ENCODE measurements at places on chromosomes 7 and 10.

DNA sequence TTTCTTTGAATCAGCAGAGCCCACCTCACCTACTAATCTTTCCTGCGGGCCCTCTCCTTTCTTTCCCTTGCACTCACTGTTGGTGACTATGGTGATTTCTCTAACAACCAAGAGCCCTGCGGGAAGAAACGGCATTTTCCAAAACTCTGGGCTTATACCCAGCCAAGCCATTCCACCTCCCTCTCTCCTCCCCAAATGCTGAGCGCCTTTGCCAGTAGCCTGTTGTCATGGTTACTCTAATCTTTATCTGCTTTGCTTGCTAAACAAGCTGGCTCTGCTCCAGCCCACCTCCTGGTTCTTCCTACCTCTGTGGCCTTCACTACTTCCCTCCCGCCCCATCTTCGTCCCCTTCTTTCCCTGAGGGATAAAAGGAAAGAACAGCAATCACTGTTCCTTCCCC is 86.7 kb downstream of the DGKI start:
- DNase-seq: no peak

DNA sequence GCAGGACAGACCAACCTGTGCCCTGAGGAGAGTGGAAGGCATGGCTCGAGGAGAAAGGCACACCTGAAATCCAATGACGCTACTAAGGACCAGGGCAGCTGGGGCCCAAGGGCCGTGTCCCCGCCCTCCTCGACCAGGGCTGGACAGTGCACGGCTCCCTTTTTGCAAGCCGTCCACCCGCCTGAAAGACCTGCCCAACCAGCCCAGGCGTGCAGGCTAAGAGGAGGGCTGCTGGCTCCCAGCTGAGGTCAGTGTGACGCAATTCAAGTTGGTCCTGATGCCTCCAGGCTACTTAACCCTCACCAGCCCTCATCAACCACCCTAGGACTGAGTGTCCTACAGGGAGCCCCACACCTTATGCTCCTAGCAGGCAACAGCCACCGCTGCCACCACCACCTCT is 69.3 kb downstream of the DLG5 start:
- DNase-seq: no peak

DNA sequence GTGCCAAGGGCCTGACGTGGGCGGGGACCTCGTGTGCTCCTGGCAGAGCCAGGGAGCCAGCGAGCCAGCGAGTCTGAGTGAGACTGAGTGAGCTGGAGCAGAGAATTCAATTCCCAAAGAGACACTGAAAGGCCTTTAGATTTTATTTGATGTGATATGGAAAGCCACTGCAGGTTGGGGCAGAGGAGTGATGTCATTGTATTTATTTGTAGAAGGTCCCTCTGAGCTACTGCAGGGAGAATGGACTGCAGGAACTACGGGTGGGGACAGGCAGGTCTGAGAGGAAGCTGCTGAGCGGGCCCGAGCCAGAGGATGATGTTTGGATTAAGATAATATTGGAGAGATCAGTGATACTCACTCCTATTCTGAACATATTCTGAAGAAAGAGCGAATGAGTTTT is 445.8 kb upstream of the ANKRD30A start:
- DNase-seq: no peak

- DNase-seq: no peak
These were observed 63.3 kb downstream of the ZNF783 start for GRCh38 chr7:149325248-149325647.

DNA sequence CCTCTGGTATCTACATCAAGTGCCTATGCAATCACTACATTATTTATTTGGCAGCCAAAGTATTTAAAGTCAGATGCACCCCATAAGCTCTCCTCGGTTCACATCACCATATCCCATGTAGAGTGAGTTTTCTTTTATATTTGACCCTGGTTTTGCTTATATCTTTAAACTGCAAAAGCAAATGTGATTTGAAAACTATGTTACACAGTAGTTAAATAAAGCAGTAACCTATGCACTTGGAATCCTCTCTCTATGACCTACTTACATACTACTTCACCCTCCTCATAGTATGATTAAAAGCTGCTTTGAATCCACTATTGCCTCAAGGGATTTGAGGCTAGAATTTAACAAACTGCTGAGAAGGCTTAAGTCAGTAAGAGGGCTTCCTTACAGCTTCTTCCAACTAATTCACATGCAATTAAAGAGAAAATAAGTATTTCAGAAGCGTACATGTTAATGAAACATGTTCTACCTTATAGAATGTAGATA is 2.2 kb upstream of the CELF2 start:
- DNase-seq: no peak

- no peak for DNase-seq
These were observed 305.5 kb downstream of the GPR37 start for GRCh38 chr7:124460056-124460450.

DNA sequence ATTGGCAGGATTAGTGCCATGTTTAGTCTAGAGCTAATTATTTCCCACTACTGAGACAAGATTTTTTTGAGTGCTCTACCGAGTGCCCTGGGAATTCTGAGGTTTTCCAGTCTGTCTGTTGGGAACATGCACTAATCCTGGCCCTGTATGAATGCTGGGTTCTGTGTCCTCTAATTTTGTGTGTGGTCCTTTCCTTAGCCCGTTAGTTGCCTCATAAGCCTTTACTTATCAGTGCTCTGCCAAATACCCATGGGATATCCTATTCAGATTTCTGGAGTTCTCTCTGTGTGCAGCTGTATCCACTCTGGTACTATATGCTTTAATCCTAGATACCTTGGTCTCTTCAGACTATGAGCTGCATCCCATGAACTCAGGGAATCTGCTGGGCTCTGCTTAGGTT is 13.1 kb downstream of the CSGALNACT2 start:
- DNase-seq: no peak

GRCh38 chr10:72228318-72228751 is 12.3 kb upstream of the ASCC1 start:
- no peak for DNase-seq

- DNase-seq: no peak
These were observed 178.5 kb downstream of the NRP1 start for GRCh38 chr10:33155720-33156638.

DNA sequence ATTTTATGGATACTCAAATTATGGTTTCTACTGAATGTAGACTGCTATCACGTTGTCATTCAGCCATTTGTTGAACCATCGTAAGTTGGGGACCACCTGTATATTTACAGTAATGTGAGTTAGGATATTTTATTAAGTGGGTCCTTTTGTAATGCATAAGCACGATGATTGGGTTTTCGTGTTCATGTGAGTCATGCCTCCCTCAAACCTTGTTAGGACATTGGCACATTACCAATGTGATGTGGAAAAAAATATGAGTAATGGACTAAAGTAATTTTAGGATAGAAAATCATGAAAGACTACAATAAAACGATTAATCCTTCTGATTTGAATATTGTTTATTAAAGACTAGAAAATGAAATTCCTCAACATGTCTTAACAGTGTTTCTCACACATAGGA is 8.7 kb downstream of the SMC3 start:
- no peak for DNase-seq

- no peak for DNase-seq
These were observed 55.5 kb downstream of the PRPF18 start for GRCh38 chr10:13642293-13642692.

- no peak for DNase-seq
These were observed at the start of gene ATRNL1 for GRCh38 chr10:115093286-115093775. Gene ATRNL1 (plus strand): TSS chr10:115093365. CDS start chr10:115093751, 386 bp downstream.

DNA sequence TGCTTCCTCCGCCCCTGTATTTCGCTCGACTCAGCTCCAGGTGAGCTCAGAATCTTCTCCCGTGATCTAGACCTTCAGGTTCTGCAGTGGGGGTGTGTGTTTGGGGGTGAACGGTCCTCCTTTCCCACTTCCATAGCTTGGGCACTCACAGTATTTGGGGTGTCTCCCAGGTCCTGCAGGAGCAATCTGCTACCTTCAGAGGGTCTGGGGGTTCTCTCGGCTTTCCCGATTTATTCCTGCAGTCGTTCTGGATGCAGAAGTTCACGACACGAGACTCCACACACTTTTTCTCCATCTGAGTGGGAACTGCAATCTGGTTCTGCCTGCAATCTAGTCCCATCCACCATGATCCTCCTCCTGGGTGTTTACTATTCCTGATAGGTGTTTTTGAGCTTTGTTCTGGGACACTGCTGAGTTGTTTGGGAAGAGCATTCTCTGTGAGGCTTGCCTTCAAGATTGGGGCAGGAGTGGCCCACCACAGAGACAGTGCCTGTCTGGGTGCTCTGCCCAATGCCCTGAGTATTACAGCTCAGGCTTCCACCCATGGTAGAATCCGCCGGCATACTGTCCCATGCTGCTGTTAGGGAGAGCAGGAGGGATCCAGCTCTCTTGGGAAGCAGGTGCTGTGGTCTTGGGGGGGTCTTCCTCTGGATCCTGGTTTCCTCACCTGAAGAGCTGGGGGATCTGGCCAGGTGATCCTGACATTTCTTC is 29.8 kb downstream of the JAKMIP3 start:
- no peak for DNase-seq

DNA sequence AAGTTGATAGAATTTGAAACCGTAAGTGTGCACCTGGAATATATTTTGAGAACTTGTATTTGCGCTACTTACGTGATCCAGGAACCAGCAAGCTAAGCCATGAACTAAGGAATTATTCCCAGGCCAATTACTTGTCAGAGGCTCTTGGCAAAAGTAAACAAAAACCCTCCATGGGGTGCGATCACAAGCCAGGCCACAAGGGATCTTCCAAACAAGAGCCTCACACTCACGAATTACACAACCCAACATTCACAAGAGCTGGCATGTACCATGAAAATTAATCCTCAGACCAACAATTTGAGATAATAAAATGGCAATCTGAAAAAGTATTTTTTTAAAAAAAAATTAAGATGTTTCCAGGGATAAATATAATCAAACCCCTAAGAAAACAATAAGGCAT is 467.0 kb upstream of the AKR1E2 start:
- no peak for DNase-seq

- no peak for DNase-seq
These were observed 9.1 kb downstream of the GLUD1 start for GRCh38 chr10:87085537-87085936.

GRCh38 chr10:24505759-24506158 is 217.9 kb downstream of the ARHGAP21 start:
- DNase-seq: no peak

DNA sequence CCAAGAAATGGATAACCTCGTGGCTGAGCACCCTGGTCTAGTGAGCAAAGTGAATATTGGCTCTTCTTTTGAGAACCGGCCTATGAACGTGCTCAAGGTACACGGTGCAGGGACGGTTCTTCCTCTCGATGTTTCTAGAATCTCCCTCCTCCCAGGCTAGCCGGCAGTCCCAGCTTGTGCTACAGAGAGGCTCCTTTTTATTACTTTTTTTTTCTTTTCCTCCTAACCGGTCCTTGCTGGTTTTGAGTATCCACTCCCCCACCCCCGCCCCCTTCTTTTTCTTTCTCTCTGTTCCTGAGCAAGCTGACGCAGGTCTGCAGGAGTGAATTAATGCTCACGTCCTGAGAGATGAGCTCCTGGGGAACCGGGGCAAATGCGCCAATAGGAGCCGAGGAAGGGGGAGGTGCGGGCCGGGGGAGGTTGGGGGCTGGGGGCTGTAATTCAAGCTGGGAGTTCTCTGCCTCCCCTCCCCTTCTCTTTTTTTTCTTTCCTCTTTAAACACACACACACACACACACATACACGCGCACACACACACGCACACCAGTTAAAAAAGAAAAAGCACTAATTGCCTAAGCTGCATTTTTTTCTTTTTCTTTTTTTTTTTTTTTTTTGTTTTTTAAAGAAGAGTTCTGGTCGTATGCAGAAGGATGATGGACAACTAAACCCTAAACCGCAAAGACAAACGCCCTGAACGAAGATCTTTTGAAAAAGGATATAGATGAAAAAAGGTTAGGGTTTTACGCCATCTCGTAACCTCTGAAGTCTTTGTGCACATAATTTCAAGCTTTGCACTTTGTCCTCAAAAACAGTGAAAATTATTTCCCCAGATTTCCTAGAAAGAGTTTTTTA is 6.6 kb downstream of the CPA2 start:
- DNase-seq: no peak

GRCh38 chr7:22601003-22601402 is 101.0 kb upstream of the STEAP1B start:
- DNase-seq: no peak

- DNase-seq: no peak
These were observed 90.6 kb downstream of the MARCHF5 start for GRCh38 chr10:92381543-92381954.

- DNase-seq: no peak
These were observed 5.5 kb downstream of the RAMP3 start for GRCh38 chr7:45162943-45163691.

DNA sequence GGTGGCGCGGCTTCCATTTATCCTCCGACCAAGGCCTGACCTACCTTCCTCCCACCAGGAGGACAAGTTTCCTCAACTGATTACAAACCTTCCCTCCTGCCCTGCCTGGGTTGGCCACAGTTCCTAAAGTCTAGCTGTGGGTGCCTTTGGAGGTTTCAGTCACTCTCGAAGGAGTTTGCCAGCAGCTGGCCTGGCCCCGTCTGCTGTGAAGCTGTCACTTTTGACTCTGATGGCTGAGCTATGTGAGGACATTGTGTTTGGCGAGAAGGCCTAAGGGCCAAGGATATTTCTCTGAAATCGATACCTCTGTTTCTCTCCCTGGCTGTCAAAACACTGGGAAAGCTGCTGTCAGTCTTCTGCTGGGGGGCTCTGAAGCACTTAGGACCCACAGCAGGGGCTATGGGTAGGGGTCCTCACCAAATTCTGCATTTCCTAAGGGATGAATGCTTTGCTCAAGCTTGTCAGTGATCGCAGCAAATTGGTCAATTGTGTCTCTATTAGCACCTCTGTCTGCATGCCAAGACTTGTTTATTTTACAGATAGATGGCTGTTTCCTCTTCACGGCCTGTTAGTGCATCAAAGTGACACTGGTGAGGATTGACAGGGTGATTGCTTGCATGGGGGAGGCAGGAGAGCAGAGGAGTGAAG is 31.9 kb upstream of the SAMD8 start:
- DNase-seq: no peak

- DNase-seq: no peak
These were observed 27.9 kb upstream of the ABLIM1 start for GRCh38 chr10:114686013-114686412.

- DNase-seq: no peak
These were observed 252.7 kb upstream of the PTER start for GRCh38 chr10:16184096-16184597.

DNA sequence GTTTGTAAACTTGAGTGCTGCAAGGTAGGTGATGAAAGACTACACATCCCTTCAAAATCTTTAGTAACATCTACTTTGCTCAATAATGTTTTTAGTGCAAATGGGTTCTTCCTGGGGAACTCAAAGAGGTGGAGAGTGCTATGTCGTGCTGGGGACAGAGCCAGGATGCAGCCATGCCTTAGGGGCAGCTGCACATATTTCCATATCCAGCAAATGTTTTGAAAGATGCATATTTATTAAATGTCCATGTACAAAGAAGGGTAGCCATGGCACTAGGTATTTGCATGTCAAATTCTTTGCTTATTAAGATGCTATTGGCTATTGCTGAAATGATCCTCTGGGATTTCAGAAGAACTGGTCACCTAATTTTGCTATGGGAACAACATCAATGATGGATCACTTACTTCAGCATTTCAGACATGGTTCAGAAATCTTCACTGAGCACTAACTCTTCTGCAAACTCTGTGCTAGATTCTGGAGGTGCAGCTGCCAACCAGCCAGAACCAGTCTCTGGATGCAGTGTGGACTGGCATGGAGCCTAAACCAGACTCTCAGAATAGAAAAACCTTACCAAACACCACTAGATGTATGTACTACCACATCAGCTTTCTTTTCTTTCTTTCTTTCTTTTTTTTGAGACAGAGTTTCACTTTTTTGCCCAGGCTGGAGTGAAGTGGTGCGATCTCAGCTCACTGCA is 31.7 kb upstream of the DNMBP start:
- DNase-seq: no peak

- no peak for DNase-seq
These were observed 13.7 kb downstream of the ASB15 start for GRCh38 chr7:123615344-123615743.

GRCh38 chr10:50419756-50420155 is 168.4 kb upstream of the ASAH2 start:
- DNase-seq: no peak

Measured in stimulated activated CD4-positive, alpha-beta T cell treated with anti-CD3 and anti-CD28 coated beads, Interleukin-1b, Interleukin-23, amount 100 ng/mL, for 4 hours (primary cell).